Colonic mucosa (tissue), 4 donors: ENCODE measurements at places on chromosomes 7 and 10.
A peak's percentile ranks its signal among the peaks of the same experiment; 100 is the strongest.

DNA sequence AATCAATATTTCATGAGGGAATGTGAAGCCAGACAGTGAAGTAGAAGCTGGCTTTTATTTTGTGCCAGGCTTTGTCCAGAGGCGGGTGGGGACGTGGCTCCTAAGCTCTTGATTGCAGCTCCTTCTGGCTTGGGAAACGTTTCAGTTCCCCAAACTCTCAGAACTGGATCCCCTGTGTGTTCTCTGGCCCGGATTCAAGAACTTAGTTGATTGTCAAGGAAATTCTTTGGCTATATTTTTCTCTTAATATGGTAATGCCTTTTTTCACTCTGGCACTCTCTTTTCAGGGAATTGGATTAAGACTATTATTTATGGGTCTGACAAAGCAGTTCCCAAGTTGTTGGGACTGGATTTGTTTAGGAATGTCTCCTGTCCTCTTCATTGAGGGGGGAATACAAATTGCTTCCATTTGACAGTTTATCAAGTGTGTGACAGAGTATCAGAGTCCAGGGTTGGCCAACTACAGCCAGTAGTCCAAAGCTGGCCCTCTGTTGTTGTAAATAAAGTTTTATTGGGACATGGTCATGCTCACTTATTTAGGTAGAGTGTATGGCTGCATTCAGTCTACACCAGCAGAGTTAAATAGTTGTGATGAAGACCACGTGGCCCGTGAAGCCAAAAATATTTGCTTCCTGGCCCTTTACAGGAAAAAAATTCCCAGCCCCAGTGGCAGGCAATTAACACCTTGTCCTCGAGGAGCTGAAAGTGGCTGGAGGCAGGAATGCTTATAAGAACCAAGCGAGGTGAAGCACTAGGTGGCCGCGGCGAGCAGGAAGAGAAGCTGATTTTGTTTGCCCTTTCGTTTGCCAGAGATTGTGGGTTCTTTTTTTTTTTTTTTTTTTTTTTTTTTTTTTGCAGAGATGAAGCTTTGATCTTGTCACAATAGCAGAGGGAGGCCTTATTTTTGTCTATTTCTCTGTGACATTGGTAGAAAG is 34.3 kb downstream of the HTRA1 start:
- H3K36me3 ChIP-seq, result no peaks in the 10 kb centered on the region
- H3K27me3 ChIP-seq, result no peaks in the 10 kb centered on the region
- no peak overlapping the region for H3K27ac ChIP-seq
- no peaks in the 10 kb centered on the region for H3K4me1 ChIP-seq
- no peak overlapping the region for H3K4me3 ChIP-seq
- DNase-seq, result no peak

- H3K27me3 ChIP-seq, result no peaks in the 10 kb centered on the region
- H3K4me1 ChIP-seq, result no peaks in the 10 kb centered on the region
- H3K36me3 ChIP-seq, result no peaks in the 10 kb centered on the region
Observed at GRCh38 chr10:15015451-15015850, 28.3 kb upstream of the OLAH start.

GRCh38 chr7:81415181-81415580 is 354.7 kb downstream of the HGF start:
- H3K27ac ChIP-seq, result no peak overlapping the region
- H3K36me3 ChIP-seq, result no peaks in the 10 kb centered on the region
- DNase-seq, result no peak

DNA sequence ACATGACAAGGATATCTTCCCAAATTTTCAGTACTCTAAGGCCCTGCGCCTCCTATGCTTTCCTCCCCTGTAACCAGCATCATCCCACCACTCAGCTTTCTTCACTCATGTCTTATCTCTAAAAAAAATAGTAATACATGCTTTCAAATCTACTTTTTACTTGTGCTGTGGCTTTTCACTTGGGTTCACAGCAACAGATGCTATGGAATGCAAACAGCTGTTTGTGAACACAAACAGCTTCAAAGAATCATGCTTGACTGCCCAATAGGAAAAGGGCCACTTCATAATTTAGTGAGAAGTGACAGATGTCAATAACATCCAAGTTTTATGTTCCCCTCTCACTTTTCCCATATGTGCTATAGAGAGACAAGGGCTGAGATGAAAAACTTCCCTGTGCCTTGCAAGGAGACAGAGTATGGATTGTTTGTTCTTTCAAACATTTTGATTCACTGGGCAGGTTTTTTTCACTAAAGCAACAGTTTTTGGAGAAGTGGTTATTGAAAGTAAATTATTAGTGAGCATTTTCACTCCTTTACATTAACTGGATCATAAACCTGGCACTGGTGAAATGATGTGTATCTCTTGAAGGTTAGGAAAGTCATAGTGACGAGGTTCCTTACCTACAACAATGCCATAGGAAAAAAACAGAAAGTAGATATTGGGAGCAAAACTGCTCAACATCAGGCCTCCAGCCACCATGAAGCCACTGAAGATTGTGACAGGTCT is 37.3 kb downstream of the SLC16A9 start:
- no peaks in the 10 kb centered on the region for H3K4me1 ChIP-seq
- H3K36me3 ChIP-seq, result no peaks in the 10 kb centered on the region
- no peak overlapping the region for H3K27ac ChIP-seq
- DNase-seq, result no peak
- H3K27me3 ChIP-seq, result no peaks in the 10 kb centered on the region

- H3K27me3 ChIP-seq, result no peaks in the 10 kb centered on the region
- no peaks in the 10 kb centered on the region for H3K36me3 ChIP-seq
- H3K27ac ChIP-seq, result no peak overlapping the region
- no peaks in the 10 kb centered on the region for H3K4me1 ChIP-seq
- no peak overlapping the region for H3K4me3 ChIP-seq
Observed at GRCh38 chr7:17830206-17830605, 110.1 kb downstream of the SNX13 start.

GRCh38 chr10:99467236-99467999 is 37.0 kb upstream of the GOT1 start:
- peak overlapping the region; percentile 43 for H3K27ac ChIP-seq
- DNase-seq, result no peak
- H3K27me3 ChIP-seq, result no peaks in the 10 kb centered on the region
- no peaks in the 10 kb centered on the region for H3K36me3 ChIP-seq

DNA sequence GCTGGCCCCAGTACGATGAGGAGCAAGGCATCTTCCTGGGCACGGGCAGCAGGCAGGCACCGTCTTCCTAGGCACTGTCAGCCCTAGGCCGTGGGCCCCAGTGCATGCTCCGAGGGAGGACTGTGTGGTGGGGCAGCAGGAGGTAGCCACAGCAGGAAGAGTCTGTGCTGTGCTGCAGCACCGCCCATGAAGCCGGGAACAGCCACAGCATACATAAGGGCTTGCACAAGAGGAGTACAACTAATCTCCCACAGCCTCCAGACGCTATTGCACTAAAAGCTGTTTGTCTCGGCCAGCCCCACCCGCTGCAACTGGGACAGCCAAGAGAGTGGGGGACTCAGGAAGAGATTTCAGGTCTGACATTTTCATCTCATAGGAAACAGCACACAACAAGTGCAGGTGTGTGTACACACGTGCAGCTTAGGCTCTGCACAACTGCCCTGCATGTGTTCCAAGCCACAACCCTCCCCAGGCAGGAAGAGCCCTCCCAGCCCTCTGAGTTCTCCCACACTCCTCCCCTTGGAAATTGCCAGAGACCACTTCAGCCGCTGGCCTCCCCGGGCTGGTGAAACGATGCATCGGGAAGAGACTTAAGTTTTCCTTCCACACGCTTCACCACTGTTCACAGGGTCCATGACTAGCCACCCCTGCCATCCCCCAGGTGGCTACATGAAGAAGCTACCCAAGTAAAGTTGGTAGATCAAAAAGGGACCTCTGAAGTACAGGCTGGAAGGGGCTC is 88.1 kb upstream of the DDC start:
- H3K27ac ChIP-seq, result peak overlapping the region; percentile 53
- no peaks in the 10 kb centered on the region for H3K36me3 ChIP-seq
- DNase-seq, result no peak
- no peak overlapping the region for H3K4me3 ChIP-seq
- H3K27me3 ChIP-seq, result no peaks in the 10 kb centered on the region
- H3K4me1 ChIP-seq, result no peaks in the 10 kb centered on the region

DNA sequence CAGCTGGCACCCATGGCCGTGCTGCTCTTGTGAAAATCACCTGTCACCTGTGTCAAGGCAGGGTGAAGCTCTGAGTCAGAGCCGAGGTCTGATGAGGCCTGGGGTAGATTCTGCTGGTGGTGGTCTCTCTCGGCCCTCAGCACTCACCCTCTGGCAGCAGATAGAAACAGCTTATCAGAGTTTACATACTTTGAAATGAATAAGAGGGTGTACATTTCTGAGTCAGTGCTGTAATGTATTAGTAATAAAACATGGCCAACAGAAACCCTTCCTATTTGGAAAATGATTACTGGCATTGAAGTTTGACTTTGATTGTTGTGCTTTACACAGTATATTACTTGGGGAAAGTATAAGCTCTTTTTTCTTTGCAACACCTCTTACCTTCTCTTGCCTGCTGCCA is 228.8 kb downstream of the SNX10 start:
- H3K36me3 ChIP-seq, result no peaks in the 10 kb centered on the region
- no peak overlapping the region for H3K27ac ChIP-seq
- no peaks in the 10 kb centered on the region for H3K27me3 ChIP-seq
- H3K4me1 ChIP-seq, result no peaks in the 10 kb centered on the region
- H3K4me3 ChIP-seq, result no peak overlapping the region

DNA sequence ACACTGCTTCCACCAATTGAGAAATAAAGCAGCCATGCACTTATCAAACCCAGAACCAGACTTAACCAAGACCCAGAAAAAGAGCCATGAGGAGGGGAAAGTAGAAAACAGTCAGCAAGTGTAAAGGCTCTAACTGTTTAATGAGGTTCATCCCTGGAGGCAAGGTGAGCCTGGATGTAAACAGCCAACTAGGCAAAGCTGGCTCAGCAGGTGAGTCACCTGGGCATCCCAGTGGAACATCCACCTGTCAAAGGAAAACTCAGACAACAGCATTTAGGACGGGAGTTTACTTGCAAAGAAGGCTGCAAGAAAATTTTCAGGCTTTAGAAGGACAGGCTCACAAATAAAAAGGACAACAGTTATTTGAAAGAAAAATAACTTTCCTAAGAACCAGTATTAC is 153.0 kb downstream of the SNX13 start:
- H3K36me3 ChIP-seq, result no peaks in the 10 kb centered on the region
- H3K27ac ChIP-seq, result no peak overlapping the region
- no peak for DNase-seq
- no peak overlapping the region for H3K4me3 ChIP-seq

GRCh38 chr7:8221567-8221966 is 40.4 kb downstream of the ICA1 start:
- no peak overlapping the region for H3K4me3 ChIP-seq
- no peaks in the 10 kb centered on the region for H3K36me3 ChIP-seq
- H3K27me3 ChIP-seq, result no peaks in the 10 kb centered on the region
- no peak for DNase-seq

DNA sequence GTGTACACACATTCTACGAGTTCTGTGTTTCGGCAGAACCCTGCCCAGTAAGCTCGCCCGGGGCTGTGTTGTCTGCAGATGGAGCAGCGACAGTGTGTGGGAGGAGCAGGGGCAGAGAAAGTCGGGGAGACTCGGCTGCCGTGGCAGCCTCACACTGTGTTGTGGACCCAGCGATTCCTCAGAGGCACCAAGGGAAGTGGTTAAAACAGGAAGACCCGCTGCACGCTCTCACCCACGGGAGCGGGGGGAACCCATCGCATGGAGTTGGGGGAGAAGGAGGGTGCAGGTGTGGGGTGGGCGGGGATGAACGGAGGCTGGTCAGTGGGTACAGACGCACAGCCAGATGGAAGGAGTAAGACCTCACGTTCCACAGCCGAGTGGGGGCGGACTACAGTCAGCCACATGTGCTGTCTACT is 250.2 kb downstream of the ELFN1 start:
- no peaks in the 10 kb centered on the region for H3K36me3 ChIP-seq
- no peak overlapping the region for H3K27ac ChIP-seq
- H3K4me3 ChIP-seq, result no peak overlapping the region
- H3K4me1 ChIP-seq, result no peaks in the 10 kb centered on the region

DNA sequence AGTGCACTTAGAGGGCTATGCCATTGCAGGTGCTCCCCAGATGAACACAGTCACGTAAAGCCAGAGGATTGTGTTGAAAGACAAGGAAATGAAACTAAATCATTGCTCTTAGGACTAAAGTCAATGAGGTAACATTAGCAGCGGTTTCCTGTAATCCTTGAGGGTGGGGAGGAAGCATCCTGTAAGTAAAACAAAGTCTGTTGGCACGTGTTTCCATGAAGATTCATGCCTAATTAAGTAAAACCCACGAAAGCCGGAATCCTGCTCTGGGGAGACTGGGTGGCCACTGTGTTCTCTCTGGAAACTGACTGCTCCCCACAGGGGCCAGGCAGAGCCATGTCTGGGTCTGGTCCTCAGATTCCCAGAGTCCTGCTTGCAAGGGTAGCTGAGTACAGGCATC is 18.3 kb downstream of the STEAP1B start:
- no peaks in the 10 kb centered on the region for H3K36me3 ChIP-seq
- H3K27me3 ChIP-seq, result no peaks in the 10 kb centered on the region
- no peaks in the 10 kb centered on the region for H3K4me1 ChIP-seq
- H3K4me3 ChIP-seq, result no peak overlapping the region

- H3K27ac ChIP-seq, result no peak overlapping the region
- H3K27me3 ChIP-seq, result no peaks in the 10 kb centered on the region
- no peak for DNase-seq
- no peak overlapping the region for H3K4me3 ChIP-seq
- no peaks in the 10 kb centered on the region for H3K36me3 ChIP-seq
- no peaks in the 10 kb centered on the region for H3K4me1 ChIP-seq
Observed at GRCh38 chr10:71795248-71795647, 21.9 kb upstream of the VSIR start.

DNA sequence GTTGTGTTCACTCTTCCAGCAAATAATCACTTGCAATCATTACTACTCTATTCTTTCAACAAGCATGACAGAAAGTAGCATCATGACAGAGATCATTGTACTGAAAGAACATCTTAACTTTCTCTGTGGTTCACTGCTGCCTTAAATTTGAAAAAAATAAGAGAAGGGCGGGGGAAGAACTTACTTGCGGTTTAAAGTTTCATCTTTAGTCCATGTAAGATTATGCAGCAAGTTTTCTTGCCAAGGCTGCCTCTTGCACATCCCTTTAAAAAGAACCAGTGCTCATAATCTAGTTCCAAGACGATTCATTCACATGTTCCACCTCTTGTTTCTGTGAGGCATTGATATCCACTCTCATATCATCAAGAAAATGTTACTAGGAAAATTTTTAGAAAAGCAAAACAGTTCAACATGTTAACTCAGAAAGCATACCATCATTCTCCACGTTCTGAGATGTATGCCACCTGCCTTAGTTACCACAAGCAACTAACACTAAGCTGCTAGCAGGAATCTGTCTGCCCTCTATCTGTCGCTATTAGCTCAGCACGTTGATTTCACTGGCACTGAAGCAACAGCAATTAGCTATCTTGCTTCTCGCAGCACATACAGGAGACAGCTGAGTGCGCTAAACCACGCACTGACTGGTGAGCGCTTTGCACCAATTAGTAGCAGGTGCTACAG is at the start of gene PCDH15:
Gene PCDH15, minus strand, starts transcription at position 491 of the 681 bp plus-strand sequence. CDS start 136,969 bp downstream, outside the sequence.
- no peak within 1 kb of the TSS for H3K27ac ChIP-seq
- no peaks in the 10 kb centered on the region for H3K27me3 ChIP-seq
- no peaks in the 10 kb centered on the region for H3K36me3 ChIP-seq
